ENCODE measurements at places on chromosomes 6 and 20.
A peak's percentile ranks its signal among the peaks of the same experiment; 100 is the strongest.

GRCh38 chr6:104591573-104592334, 268.0 kb downstream of the HACE1 start:
- DNase-seq = no peak

- no peak for DNase-seq
Observed at GRCh38 chr6:79302341-79302740, 67.9 kb upstream of the HMGN3 start.

GRCh38 chr6:38688579-38689087, 14.3 kb downstream of the GLO1 start:
- no peak for DNase-seq

GRCh38 chr20:8242066-8242465, 110.0 kb downstream of the PLCB1 start:
- DNase-seq = no peak

GRCh38 chr6:133100865-133101264, 140.3 kb upstream of the EYA4 start:
- DNase-seq = no peak

- no peak for DNase-seq
Observed at GRCh38 chr20:37518606-37519507, 2.2 kb upstream of the NNAT start.

DNA sequence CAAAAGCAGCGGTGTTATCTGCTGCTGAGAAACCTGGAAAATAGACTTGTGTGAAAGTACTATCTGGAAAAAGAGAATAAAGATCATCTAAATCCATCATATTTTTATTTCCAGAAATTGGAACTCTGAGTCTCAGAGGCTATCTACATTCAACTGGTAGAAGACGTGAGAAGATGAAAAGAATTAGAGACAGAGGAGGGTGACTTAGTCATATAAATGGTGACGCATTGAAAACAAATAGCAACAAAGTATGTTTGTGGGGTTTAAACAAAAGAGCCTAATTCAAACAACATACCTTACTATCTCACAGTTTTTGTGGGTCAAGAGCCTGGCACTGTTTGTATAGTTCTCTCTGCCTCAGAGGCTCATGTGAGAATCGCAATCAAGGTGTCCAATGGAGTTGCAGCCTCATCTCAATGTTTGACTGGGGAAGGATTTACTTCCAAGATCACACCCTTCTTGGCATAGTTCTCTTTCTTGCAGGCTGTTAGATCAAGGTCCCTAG, 757.1 kb upstream of the SLC35B3 start:
- DNase-seq = no peak

- DNase-seq = no peak
Observed at GRCh38 chr6:157280157-157280556, 43.2 kb downstream of the TMEM242 start.

GRCh38 chr6:43454696-43455530, 435 bp downstream of the DLK2 start:
- DNase-seq = no peak

GRCh38 chr20:31566658-31567379, 38.3 kb upstream of the ID1 start:
- no peak for DNase-seq

DNA sequence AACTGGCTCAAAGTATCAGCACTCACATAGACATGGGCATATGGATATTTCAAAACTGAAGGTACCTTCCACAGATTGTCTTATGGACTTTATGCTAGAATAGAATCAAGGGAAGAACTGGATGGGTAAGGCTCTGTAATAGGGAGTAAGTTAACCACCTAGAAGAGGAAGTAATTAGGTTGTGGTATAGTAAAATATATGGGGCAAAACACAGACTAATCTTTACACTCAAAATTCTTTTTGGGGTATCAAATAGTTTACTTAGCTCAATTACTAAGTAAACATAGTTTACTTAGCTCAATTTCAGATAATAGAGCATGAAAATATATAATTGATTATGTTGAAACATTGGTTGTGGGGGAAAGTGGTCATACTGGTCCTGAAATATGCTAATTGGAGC, 94.2 kb upstream of the ATXN1 start:
- DNase-seq = no peak

- DNase-seq = no peak
Observed at GRCh38 chr6:158439255-158439654, 120.6 kb upstream of the TMEM181 start.

- no peak for DNase-seq
Observed at GRCh38 chr6:160388922-160389321, 40.7 kb downstream of the SLC22A3 start.

- DNase-seq = no peak
Observed at GRCh38 chr6:1971612-1972011, 273.8 kb downstream of the GMDS start.

- no peak for DNase-seq
Observed at GRCh38 chr6:170032197-170032596, 258.7 kb downstream of the DLL1 start.

GRCh38 chr6:67352717-67353116, 1282.4 kb upstream of the ADGRB3 start:
- DNase-seq = no peak

DNA sequence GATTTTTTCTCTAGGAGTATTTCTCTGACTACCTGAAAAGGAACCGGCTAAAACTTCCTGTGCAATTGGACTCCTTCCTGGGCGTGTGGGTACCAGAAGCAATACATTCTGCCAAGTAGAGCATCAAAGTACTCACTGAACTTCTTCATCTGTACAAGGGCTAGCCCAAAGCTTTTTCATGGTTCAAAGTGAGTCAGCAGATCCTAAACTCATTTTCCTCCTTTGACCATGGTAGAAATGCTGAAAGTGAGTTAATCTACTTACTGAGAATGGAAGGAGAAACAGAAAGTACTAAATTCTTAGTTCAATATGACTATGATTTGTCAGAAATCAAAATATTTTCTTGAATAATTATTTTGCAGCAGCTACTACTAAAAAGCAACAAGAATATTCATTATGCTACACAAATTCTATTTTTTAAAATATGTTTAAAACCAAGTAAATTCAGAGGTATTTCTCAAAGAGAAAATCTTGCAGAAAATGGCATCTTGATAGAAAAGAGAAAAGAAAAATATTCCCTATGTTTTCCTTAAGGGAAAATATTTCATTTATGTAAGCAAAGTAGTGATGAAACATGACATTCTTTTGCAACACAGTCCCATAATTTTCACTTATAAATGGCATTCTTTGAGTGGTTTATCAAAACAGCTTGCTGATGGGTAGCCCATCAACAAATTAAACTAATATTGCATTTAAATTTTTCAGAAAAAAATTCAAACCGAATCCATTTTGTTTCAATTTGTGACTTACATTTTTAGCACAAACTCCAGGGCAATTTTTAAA, 3.7 kb upstream of the BEND6 start:
- no peak for DNase-seq

DNA sequence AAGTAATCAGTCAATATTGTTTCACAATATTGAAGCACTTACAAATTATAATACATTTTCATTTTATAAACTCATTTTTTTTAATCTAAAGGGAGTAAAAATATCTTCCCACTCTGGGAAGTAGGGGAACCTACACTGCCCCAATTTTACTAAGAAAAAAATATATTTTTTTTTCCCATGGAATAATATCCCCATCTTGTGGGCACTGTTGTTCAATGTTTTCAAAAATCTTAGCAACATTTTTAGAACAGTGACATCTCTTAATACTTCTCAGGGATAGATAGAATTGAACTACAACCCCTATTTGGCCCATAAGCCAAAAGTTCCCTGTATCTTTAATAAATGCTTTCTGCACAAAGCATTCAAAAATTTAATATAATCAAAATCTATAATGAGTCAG, 42.9 kb downstream of the ARHGAP18 start:
- DNase-seq = no peak

- DNase-seq = no peak
Observed at GRCh38 chr20:25859649-25860530, 163.2 kb upstream of the ZNF337 start.

DNA sequence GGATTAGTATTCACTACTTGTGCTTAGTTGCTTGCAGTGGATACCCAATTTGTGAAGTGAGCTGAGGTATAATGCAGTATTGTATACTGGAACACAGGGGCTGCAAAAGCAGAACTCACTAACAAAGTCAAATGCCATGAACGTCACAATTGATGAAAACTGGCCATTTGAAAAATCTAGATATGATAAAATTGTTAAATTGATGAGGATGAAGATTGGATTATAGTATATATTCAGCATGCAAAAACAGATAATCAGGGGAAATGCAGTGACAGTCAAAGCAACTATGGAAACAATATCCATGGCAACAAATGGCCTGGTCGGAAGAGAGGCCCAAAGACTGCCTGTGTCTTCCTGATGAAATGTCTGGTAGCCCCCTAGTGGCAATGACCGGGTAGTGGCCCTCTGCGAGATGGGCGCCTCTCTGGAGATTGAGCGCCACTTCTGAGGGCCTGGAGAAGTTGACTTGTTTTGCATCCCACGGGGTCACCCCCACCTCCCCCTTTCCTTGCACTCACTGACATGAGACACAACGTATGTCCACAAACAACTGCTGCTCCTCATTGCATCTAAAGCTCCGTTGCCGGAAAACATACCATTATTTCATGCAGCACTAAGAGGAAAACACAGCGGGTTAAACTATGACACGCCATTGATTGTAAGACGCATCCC, 43.6 kb downstream of the C6orf15 start:
- DNase-seq = peak; percentile 56

DNA sequence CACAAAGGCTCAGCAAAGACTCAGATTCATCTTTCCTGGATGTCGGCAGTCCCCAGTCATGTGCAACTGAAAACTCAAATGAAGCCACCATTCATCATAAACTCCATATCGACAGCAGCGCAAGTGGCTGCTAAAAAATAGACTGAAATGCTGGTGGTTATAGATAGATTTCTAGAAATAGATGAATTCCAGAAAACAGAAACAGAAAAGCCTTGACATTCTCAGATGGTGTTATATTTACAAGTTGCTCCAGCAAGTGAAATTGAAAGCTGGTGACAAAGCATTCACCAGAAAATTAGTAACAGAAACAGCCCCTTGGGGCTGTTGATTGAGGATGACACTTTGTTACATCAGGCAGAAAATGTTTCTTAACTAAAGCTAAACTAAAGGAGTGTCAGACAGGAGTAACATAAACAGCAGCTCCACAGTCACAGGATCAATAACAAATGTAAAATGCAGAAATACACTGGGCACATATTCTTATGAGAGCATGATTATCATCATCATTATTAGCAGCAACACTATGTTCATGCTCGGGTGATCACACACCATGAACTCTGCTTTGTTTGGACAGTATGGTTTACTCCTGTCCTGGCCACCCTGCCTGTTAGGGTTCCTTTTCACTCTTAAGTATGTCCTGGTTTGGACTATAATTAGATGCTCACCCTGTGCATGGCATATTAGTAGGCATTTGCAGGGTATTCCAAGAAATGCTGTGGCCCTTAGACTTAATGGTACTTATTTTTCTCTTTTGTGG, 36.4 kb upstream of the SLC35F1 start:
- no peak for DNase-seq

- DNase-seq = no peak
Observed at GRCh38 chr6:15877231-15877630, 214.4 kb upstream of the DTNBP1 start.

GRCh38 chr6:170249817-170250216, 41.1 kb downstream of the DLL1 start:
- no peak for DNase-seq

GRCh38 chr6:82624251-82624650, 260.6 kb downstream of the TPBG start:
- no peak for DNase-seq

DNA sequence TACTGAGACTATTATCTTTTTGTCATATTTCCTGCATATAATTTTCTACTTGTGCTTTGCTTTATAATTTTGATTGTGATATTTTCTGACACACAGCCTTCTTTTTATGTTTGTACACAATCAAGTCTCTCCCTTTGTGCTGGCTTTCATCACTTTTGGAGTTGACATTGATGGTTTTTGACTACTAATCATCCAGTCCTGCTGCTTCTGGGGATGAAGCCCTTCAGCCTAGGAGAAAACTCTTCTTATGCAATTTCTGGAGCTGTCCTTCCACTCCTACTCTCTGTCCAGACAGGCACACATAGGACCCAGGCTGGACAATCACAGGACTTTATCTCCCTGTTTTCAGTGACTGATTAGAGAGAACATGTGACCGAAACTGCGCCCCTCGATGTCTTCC, 515.0 kb downstream of the KIF16B start:
- no peak for DNase-seq

DNA sequence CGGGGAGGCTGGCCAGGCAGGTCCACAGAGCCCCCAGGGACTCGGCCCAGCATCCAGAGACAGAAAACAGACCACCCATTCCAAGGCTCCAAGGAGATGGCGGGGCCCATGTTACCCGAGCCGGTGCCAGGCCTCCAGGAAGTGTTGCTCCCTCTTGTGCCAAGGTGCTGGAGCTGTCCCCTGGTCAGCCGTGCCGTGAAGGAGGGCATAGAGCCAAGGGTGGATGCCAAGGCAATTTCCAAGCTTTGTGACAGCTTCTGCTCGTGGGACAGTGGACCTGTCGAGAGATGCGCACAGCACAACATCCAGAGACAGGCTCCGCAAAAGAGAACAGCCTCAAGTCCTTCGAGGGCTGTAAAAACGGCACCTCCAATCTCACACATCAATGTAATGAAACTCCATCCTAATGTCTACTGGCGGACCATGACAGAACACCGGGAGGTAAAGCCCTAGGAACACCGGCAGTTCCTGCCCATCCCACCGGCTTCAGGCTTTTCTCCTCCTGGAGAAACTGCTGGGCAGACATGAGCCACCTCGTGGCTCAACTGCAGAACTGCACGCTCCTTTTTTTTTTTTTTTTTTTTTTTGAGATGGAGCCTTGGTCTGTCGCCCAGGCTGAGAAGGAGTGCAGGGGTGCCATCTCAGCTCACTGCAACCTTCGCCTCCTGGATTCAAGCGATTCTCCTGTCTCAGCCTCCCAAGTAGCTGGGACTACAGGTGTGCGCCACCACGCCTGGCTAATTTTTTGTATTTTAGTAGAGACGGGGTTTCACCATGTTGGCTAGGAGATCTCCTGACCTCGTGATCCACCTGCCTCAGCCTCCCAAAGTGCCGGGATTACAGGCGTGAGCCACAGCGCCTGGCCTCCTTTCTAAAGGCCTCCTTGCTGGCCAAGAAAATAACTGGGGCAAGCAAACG, 30.9 kb upstream of the AVP start:
- DNase-seq = peak; percentile 40

GRCh38 chr6:100347901-100348550, 116.7 kb downstream of the SIM1 start:
- DNase-seq = no peak

DNA sequence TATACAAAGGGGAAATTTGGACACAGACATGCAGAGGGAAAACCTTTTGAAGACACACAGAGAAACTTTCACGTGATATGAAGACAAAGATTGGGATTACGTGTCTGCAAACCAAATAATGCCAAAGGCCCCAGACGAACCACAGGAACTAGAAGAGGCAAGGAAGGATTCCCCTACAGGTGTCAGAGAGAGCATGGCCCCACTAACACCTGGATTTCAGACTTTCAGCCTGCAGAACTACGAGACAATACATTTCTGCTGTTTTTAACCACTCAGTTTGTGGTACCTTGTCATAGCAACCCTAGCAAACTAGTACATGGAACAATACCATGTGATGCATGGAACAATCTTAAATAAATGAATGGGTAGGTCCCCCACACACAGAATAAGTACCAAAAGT, 341.0 kb downstream of the HDGFL1 start:
- DNase-seq = no peak
